ENCODE measurements at places on chromosomes 1 and 21. TPM values are rescaled to one million over a fixed set of nuclear protein-coding genes. Genes with fewer than 3 reads are reported as not detected.

OR14K1 gene
- total RNA-seq, result not detected

FABP3 gene
- total RNA-seq, result 19.1 TPM

S100A14 gene
- 150 TPM for total RNA-seq

RAB42 gene
- 11.7 TPM for total RNA-seq

ETV3L gene
- not detected for total RNA-seq

LIPI gene
- not detected for total RNA-seq
